Liver (tissue), 10 donors: ENCODE measurements at places on chromosomes 11 and 22. TPM values are rescaled to one million over a fixed set of nuclear protein-coding genes. Genes with fewer than 3 reads are reported as not detected.
A peak's percentile ranks its signal among the peaks of the same experiment; 100 is the strongest.

The CDC42BPG gene
- 1.2 TPM for total RNA-seq

The OR8G5 gene
- not detected for total RNA-seq

The PLCB3 gene
- 7.7 TPM for total RNA-seq

The GAB4 gene
- total RNA-seq, result not detected

The C1QTNF6 gene
- 3.7 TPM for total RNA-seq

The SART1 gene
- 15.1 TPM for total RNA-seq

The SYCE3 gene
- not detected for total RNA-seq

The RCOR2 gene
- not detected for total RNA-seq

The LINC01488 gene
- total RNA-seq, result 0.59 TPM

The CARD18 gene
- not detected for total RNA-seq

The MUC5AC gene
- total RNA-seq, result not detected

The GGTLC3 gene
- not detected for total RNA-seq

GRCh38 chr11:16173798-16174197, 182.5 kb downstream of the SOX6 start:
- DNase-seq, result no peak

DNA sequence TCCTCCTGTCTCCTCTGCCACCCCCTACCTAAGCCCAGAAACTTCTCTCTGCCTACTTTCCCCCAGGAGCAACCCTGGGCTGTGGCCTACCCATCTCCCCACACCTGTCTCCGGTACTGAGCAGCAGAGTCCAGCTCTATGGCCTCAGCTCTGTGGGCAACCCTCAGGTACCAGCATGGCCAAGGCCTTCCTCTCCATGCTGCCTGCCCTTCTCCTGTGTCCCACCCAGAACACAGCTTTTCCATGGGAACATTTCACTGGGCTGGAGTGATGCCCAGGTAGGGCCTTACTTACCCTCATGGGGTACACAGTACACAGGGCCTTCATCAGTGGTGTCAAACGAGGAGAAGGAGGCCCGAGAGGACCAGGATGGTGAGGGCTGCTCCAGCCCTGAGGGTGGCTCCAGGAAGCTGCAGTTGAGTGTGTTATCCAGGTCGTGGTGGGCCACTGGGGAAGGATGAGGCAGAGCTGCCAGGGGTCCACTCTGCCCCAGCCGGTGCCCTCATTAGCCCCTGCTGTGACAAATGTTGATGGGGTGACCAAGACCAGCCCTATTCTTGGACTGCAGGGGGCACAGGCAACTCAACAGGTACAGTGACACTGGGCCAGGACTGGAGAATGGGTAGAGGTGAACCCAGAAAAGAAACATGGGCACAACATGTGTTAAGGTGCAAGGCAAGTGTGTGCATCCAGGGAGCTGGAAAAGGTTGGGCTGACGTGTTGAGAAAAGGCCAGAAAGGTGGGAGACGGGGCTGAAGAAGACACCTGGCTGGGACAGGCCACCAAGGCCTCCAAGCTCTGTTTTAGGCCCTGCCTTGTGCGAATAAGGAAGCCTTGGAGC, 10.3 kb downstream of the SCARF2 start:
- DNase-seq, result no peak

DNA sequence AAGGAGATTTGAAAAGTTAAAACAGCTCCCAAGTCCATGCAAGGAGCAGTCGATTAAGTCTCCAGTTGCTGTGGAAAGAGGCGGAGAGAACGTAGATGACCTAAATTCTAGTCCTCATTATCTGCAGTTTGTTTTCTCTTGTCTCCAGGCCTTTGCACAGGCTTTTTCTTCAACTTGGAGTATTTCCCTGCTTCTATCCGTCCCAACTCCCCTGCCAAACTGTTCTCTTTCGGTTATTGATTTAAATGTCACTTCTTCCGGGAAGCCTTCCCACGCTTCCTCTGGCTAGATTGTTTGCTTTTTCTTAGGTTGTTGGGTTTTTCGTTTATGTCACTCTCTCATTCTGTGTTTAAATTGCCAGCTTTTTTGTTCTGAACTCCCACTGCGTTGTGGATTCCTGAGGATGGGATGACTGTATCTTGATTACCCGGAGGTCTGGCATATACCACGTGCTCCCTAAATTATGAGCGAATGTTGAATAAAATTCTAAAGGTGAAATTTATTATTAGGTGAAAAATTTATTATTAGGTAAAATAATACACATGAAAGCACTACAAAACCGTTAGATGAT, 463 bp downstream of the TMEM126B start:
- DNase-seq, result no peak

DNA sequence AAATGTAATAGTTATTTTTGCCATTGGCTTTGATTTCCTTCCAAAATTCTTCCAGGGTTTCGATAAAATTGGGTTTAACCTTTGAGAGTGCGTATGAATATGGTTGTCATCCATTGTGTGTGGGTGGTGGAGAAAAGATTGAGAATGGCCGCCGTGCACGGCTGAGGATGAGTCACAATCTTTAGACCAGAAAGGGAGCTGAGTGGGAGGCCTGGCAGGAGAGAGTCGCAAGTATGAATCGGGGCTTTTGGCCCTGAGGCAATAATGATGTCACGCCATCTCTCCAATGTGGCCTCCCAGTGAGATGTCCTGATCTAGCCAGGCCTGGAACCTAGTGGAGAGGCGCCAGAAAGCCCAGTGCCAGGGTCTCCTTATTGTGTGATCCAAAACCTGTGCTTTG, 33.1 kb upstream of the SMPD1 start:
- no peak for DNase-seq

GRCh38 chr22:30422481-30423300, 2.9 kb upstream of the MTFP1 start:
- DNase-seq, result peak; percentile 62

DNA sequence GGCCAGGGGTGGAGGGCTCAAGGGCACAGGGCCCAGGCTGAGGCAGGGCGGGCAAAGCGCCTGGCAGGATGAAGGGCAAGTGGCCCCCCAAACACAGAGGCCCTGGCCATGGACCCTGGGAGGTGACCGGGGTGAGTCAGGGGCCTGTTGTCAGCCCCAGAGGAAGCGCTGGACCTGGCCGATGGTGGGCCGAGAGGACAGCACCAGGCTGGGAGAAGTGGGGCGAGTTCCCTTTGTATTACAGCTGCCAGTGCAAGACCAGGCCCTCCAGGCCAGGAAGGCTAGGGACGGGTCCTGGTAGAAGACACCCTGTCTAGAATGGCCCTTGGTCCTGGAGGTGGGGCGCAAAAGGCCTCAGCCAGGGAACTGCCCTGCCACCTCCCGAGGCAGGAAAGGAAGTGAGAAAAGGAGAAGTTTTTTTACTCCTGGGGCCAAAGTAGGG, 12.8 kb downstream of the CXCR5 start:
- no peak for DNase-seq

DNA sequence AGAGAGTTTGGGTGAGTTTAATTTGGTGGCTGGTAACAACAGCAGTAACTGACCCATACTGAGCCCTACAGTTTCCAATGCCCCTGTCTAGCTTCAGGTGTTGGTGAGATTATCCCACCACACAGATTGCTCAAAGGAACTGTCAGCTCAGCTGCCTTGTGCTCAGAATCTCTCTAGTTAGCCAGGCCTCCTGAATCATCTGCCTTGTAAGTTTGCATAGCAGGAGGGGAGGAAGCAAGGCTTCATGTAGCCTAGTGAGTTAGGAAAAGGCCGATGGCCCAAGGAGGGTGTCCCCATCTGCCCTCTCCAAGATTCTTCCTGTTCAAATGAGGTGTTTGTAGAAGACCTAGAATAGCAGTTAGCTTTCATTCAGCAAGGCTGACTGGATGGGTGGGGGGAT, 74.3 kb downstream of the MICAL2 start:
- DNase-seq, result no peak

- no peak for DNase-seq
Observed at GRCh38 chr22:19494676-19495173, 15.0 kb downstream of the CDC45 start.

- no peak for DNase-seq
Observed at GRCh38 chr11:35292279-35292678, 127.1 kb downstream of the SLC1A2 start.

DNA sequence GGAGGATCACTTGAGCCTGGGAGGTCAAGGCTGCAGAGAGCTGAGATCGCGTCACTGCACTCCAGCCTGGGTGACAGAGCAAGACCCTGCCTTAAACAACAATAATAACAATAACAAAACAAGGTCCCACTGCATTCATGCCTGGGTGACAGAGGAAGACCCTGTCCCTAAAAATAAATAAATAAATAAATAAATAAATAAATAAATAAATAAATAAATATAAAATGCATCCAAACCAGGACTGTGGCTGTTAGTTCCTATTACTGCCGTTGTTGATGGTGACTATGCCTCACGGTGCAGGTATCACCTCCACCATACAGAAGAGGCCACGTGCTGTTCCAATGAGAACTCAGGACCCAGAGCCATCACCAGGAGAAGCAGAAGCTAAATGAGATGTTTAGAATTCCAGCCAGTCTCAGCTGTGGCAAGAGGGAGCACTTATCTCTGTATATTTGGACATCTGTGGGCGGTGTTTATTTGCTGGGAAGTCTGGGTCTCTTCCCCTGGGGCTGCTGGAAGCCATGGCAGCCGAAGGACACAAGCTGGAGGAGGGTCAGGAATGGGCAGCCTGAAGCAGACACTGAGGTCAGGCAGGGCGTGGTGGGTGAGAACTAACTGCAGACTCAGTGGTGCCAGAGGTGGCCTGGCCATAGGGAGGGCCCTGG, 21.6 kb downstream of the C11orf86 start:
- DNase-seq, result no peak

- no peak for DNase-seq
Observed at GRCh38 chr11:103862802-103863174, 173.7 kb upstream of the DDI1 start.

GRCh38 chr11:94402355-94402754, 1.1 kb upstream of the GPR83 start:
- no peak for DNase-seq

- DNase-seq, result no peak
Observed at GRCh38 chr11:119592642-119593041, 136.4 kb downstream of the NECTIN1 start.

DNA sequence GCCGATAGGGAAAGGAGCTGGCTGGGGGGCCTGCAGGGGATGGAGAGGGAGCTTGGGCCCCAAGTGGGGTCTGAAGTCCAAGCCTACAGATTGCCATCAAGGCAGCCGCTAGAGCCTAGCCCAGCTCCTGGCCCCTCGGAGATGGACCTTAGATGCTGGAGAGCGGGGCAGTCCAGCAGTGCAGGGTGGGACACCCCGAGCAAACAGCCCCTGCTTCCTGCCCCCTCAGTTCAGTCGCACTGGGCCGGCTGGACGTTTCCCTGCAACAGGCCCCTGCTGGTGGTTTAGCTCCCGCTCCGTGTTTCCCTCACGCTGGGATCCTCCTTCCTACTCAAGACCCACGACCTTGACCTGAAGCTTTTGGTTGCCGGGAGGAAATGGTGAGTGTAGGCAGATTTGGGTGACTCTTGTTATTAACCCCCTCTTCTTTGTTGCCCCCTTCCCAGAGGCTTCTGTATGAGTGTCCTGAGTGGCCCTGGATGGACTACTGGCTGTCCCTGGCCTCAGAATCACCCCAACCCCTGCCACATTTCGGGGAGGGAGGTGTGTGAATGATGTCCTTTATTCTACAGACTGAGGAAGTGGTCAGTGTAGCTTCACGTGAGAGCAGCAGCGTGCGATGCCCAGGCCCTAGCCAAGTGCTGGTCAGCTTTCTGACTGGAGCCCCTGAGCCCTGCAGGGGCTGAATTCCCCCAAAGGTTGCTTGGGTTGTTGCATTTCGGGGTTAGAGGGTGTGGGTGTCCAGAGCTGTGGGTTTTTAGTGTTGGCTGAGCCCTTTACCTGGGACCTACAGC, 2.7 kb downstream of the ST3GAL4 start:
- no peak for DNase-seq

- no peak for DNase-seq
Observed at GRCh38 chr11:78973876-78974275, 399.2 kb upstream of the NARS2 start.
